ENCODE measurements at places on chromosomes 3 and 15. TPM values are rescaled to one million over a fixed set of nuclear protein-coding genes. Genes with fewer than 3 reads are reported as not detected.
A peak's percentile ranks its signal among the peaks of the same experiment; 100 is the strongest.

- no peak for DNase-seq
These were observed 12.9 kb upstream of the MGA start for GRCh38 chr15:41647262-41647661.

- DNase-seq = no peak
These were observed 319.2 kb downstream of the SLC9A9 start for GRCh38 chr3:143529018-143529478.

- no peak for DNase-seq
These were observed 63.4 kb upstream of the VEPH1 start for GRCh38 chr3:157566596-157566995.

DNA sequence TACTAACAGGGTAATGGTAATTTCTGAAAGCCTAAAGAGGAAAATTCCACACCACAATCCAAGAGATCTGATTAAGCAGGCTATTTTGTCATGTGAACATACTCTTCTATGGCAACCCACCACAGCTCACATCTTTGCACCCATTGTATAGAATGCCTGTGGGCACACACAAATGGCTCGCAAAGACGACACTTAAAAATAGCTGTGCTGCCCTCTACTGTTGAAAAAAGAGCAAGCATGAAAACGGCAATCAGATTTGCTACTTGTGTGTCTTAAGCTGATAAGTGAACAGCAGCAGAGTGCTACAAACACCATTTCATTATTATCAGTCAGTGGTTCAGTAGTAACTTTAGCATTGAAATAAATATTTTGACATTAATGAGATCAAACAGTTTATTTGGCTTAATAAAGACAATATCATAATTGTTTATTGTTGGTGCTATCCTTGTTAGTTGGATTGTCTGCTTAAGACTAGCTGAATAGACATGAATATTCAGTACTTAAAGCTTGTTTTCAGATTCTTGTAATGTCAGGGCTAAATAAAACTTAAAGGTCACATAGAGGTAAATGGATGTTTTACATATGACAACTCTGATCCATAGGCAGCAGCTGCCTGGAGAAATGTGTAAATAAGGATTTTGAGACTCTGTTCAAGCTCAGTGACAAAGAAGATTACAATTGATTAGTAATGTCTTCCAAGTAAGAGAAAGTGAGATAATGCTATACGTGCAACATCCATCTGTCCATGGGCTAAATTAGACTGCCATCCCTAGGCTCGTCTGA lies 199.1 kb downstream of the LRRN1 start:
- peak; percentile 26 for DNase-seq

DNA sequence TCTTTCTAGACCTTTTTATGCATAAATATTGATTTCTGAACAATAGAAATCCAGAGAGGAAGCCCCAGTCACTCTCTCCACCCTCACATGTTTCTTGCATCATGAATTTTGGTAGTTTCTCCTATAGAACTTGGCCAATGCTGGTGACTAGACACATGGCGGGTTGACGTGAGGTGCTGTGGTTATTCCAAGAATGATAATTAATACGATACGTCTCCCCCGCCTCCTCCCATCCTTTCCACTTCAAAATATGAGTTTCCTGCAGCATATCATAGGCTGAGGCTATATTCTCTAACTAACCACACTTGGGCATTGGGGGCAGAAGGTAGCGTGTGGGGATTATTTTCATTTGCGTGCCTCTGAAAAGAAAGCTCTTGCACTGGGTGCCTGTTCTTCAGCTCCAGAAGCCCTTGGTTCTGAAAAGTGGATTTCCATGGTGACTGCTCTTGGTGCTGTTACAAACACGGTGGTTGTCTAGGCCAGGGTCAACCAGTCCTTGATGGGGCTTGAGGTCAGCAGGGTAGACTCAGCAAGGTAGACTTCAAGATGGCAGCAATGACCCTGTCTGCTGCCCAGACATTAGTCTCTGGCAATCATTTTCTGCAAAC lies 5.3 kb downstream of the TNFSF10 start:
- no peak for DNase-seq

- no peak for DNase-seq
These were observed 36.3 kb upstream of the PPM1L start for GRCh38 chr3:160719710-160720109.

DNA sequence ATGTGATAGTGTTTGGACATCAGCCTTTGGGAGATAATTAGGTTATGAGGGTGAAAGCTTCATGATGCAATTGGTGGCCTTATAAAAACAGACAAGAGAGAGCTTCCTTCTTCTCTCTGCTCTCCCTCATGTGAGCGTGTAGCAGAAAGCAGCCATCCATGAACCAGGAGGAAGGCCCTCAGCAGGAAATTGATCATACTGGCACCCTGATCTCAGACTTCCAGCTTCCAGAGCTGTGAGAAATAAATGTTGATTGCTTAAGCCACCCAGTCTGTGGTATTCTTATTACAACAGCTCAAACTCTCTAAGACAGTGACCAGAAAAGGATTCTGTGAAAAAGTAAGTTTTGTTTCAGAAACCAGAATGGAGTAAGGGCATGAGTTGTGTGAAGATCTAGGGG lies 13.3 kb downstream of the STAC start:
- DNase-seq = no peak

GRCh38 chr3:152474585-152474984 lies 205.9 kb downstream of the MBNL1 start:
- peak; percentile 11 for DNase-seq

DNA sequence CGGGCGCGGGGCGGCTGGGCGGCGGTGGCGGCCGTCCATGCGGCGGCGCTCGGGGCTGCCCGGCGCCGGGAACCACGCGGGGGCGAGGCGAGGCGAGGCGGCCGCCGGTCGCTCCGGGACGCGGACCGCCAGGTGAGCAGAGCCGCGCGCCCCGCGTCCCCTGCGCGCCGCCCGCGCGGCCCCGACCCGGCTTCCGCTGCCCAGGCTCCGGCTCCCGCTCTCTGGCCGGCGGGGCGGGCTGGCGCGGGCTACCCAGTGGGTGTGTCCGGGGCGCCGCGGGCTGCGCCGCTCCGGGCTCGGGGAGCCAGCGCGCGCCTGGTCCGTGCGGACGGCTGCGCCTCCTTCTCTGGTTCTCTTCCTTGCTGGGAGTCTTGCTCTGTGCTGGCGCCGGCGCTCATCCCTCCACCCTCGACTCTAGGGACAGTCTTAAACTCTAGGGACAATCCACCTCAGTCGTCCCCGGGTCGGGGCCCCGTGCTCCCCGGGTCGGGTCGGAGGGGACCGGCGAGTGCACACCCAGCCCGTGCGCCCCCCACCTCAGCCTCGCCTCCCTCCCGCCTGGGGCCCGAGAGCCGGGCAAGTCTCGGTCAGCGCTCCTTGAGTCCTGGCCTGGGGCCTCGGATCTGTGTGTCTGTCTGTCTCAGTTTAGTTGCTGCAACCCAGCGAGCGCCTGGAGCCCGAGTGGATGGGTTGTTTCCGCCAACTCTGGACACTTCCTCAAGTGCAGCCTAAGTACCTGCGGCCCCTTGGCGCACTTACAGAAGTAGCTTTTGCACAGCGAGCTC lies 488 bp downstream of the THSD4 start:
- no peak for DNase-seq

DNA sequence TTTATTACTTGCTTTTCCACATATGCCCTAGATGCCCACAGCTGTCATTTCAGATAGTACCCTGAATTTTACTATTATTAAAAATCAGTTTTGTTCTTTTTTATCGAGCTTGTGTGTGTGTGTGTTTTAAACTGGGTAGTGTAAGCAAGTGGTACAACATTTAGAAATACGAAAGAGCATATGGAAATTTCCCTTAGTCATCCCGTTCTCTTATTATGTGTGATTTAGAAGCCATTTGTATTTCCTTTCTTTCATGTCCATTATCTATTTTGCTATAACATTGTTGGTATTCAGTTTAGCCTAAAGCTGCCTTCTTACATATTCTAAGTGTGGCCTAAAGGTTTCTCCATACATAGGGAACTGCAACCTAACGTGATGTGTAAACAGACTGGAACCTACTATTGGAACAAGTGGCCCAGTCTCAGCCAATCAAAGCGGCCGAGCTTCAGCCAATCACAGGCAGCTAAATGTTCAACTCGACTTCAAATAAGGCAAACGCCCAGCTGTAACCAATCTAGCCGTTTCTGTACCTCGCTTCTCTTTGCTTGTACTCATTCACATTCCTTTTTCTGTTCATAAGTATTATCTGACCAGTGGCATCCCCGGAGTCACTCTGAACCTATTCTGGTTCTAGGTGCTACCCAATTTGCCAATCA lies 14.7 kb upstream of the SYN2 start:
- DNase-seq = no peak

- DNase-seq = no peak
These were observed 341.8 kb upstream of the GBE1 start for GRCh38 chr3:82103241-82103640.

- no peak for DNase-seq
These were observed 1061.2 kb downstream of the FHIT start for GRCh38 chr3:60190073-60190472.

DNA sequence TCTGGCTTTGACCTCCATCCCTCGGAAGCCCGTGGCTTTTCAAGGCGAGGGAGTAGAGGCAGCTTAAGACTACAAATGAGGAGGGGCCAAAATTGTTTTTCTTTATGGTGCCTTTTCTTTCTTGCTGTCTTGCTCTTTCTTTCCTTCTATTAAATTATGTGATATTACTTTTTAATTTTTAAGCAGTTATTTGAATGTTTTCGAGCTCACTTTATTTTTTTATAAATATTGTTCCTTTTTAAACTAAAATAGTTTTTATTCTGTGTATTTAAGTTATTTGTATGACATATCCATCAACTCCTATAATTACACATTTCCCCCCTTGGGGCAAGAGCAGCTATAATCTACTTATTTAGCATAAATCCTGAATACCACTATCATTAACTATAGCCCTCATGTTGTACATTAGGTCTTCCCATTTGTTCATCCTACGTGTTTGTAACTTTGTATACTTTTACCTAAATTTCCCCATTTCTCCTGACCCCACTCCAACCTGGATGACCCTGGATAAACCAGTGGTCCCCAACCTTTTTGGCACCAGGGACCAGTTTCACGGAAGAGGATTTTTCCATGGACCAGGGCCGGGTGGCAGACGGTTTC lies 622 bp upstream of the PLSCR1 start:
- no peak for DNase-seq

GRCh38 chr3:114758831-114759699 lies 388.0 kb downstream of the ZBTB20 start:
- DNase-seq = no peak

DNA sequence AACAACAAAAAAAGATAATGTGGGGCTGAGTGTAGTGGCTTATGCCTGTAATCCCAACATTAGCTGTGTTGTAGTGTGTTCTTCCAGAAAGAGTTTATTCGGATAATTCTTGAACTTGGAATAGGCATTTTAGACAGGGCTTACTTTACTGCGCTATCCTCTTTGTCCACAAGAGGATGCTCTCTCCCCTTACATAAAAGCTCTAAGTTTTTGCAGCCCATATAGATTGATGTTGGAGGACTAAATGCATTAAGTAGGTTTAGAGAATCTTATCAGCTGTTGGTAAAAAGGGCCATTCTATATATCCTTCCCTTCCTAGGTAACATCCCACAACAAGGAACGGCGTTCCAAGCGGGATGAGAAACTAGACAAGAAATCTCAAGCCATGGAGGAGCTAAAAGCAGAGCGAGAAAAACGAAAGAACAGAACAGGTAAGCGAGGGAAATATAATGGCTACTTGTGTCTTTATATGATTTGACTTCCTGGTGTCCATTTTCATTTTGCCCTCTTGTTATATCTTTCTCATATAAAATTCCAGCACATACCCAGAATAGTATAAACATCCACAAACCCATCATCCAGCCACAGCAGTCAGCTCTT lies 27.8 kb upstream of the ITPKA start:
- no peak for DNase-seq

DNA sequence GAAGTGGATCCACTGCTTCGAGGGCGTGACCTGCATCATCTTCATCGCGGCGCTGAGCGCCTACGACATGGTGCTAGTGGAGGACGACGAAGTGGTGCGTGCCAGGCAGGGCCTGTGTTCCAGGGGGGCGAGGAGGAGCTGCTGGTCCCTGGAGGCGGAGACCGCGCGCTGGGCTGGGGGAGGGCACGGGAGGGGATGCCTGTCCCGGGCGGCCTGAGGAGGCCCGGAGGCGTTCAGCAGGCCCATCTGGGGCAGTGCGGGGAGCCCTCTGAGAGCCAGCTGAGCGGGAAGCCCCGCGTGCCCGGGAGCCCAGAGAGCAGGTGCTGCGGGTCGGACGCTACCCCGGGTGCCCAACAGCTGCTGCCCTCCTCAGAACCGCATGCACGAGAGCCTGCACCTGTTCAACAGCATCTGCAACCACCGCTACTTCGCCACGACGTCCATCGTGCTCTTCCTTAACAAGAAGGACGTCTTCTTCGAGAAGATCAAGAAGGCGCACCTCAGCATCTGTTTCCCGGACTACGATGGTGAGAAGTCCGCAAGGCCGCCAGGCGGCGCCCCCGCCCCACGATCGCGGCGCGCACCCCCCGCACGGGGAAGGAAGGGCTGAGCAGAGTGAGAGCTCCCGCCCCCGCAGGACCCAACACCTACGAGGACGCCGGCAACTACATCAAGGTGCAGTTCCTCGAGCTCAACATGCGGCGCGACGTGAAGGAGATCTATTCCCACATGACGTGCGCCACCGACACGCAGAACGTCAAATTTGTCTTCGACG lies 2.9 kb downstream of the GNAT1 start:
- DNase-seq = no peak

- no peak for DNase-seq
These were observed 189.5 kb downstream of the ADAMTSL3 start for GRCh38 chr15:83843471-83843871.

- DNase-seq = peak; percentile 64
These were observed 29.2 kb downstream of the NEO1 start for GRCh38 chr15:73081321-73081958.

- DNase-seq = no peak
These were observed 3.6 kb downstream of the HAPLN3 start for GRCh38 chr15:88891540-88892254.

- DNase-seq = no peak
These were observed 358.1 kb upstream of the TRIM42 start for GRCh38 chr3:140319739-140320138.

DNA sequence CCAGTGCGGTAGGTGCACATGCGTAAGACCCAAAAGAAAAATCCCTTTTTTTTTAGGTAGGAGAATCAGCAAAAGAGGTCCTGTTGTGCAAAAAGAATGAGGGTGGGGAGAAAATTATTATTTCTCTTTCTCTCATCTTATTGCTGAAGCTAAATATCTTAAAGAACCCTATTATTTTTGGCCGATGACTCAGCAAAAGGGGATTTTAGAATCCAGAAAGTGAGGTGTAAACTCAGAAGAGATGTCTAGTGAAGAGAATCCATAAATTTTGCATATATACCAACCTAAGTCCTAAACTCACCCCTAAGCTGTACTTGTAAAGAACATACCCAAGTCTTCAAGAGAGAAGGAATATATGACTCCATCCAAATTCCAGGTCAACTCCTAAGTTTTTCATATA lies 386.3 kb upstream of the ZNF717 start:
- DNase-seq = no peak

The PGBD4 gene
- 2.2 TPM for polyA plus RNA-seq

The CCR1 gene
- 2.5 TPM for polyA plus RNA-seq

The TMEM212 gene
- polyA plus RNA-seq = 0.07 TPM

The CX3CR1 gene
- polyA plus RNA-seq = 1.7 TPM

The TIGIT gene
- 0.11 TPM for polyA plus RNA-seq

The CD80 gene
- polyA plus RNA-seq = 0.17 TPM

The PLA2G4D gene
- polyA plus RNA-seq = 0.08 TPM

The MUC20 gene
- 16.7 TPM for polyA plus RNA-seq

The GOLGA8H gene
- 1.0 TPM for polyA plus RNA-seq

The XIRP1 gene
- 0.11 TPM for polyA plus RNA-seq

The ZNF860 gene
- polyA plus RNA-seq = 2.6 TPM

The SLC12A8 gene
- polyA plus RNA-seq = 8.3 TPM

The CYP1A1 gene
- 0.12 TPM for polyA plus RNA-seq

The TIMP4 gene
- 0.53 TPM for polyA plus RNA-seq

The ADAMTSL3 gene
- 4.6 TPM for polyA plus RNA-seq

The PCCB gene
- polyA plus RNA-seq = 61.6 TPM

The AMIGO3 gene
- 1.8 TPM for polyA plus RNA-seq
